M059J (cell line): ENCODE measurements at places on chromosomes 1 and 21.

DNA sequence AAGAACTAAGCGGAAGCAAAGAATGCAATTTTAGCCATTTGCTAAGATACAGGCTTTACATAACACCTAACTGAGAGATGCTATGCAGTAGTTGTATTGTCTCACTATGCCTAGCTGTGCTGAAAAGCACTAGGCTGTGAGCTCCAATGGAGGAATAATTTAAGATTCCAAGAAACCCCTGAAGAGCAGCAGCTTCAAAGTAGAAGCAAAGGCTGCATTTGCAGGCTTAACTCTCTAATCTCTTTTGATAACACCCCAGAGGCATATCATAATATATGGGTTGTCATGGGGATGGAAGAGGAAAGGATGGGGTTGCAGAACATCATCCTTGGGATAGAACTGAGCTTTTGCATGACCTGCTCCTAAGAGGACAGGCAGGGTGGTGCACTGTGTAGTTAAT, 102.0 kb downstream of the ERG start:
- DNase-seq: no peak

- DNase-seq: no peak
Observed at GRCh38 chr1:106049595-106049994, 1006.9 kb upstream of the PRMT6 start.

GRCh38 chr1:154973344-154974101, 958 bp upstream of the CKS1B start:
- peak; percentile 100 for DNase-seq

DNA sequence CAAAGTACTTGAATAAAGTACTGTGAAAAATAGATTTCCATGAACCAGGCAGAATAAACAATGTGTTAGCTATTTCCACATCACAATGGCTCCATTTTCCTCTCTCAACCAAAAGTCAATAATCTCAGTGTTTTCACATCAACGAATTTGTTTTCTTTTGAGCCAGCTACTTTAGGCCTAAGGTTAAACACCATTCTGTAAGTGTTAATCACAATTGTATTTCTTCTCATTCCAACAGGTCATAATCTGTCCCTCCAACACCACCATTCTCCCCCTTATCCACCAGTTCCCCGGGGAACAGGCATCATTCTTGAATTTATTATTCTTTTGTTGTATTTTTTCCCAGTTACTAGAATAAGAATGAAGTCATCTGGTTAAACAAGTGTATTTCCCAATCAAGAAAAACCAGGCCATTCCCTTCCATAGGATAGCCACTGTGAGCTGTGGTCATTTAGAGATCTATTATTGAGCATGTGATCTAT, 66.2 kb upstream of the PALMD start:
- DNase-seq: no peak

DNA sequence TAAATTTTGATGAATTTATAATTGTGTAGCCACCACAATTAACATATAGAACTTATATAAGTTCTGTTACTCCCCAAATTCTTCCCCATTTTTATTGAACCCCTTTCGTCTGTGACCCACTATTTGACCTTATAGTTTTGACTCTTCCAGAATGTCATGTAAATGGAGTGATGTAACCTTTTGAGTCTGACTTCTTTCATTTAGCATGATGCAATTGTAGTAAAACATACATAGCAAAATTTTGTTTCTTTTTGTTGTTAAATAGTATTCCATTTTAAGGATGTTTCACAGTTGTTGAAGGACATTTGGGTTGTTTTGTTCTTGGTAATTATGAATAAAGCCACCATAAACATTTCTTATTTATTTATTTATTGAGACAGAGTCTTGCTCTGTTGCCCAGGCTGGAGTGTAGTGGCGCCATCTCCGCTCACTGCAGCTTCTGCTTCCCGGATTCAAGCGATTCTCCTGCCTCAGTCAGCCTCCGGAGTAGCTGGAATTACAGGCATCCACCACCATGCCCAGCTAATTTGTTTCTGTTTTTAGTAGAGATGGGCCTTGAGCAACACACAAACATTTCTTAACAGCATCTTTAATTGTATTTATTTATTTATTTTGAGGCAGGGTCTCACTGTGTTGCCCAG, 33.6 kb downstream of the RPRD2 start:
- DNase-seq: no peak

DNA sequence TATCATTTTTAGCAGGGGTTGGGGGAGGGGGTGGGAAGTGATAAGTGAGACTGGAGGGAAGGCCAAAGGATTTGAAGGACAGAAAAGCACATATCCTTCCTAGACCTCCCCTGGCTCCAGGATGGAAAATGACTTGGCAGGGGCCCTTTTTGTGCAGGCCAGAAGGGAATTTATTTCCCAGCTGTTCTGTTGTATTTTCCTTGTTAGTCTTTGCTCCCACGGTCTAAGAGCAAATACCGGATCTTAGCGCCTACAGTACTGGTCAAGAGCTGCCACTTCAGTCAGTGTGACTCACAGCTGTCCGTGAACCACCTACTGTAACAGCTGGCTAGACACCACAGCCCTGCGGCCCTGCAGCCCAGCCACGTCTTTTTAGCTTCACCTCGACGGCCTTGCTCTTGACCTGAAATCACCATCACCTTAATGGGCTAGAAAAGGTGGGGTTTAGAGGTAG, 51.0 kb upstream of the ERRFI1 start:
- peak; percentile 98 for DNase-seq

- DNase-seq: no peak
Observed at GRCh38 chr1:116513956-116514355, 56.9 kb downstream of the CD58 start.

GRCh38 chr1:208203127-208203847, 40.9 kb downstream of the PLXNA2 start:
- peak; percentile 90 for DNase-seq

DNA sequence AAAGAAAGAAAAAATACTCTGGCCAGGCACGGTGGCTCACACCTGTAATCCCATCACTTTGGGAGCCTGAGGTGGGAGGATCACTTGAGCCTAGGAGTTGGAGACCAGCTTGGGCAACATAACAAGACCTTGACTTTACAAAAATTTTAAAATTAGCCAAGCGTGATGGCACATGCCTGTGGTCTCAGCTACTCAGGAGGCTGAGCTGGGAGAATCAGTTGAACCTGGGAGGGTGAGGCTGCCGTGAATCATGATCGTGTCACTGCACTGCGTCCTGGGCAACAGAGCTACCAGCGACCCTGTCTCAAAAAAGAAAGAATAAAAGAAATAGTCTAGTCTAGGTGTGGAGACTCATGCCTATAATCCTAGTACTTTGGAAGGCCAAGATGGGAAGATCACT, 22.3 kb downstream of the RRP1B start:
- peak; percentile 59 for DNase-seq

GRCh38 chr1:41436281-41437010, 48.0 kb downstream of the EDN2 start:
- peak; percentile 45 for DNase-seq

DNA sequence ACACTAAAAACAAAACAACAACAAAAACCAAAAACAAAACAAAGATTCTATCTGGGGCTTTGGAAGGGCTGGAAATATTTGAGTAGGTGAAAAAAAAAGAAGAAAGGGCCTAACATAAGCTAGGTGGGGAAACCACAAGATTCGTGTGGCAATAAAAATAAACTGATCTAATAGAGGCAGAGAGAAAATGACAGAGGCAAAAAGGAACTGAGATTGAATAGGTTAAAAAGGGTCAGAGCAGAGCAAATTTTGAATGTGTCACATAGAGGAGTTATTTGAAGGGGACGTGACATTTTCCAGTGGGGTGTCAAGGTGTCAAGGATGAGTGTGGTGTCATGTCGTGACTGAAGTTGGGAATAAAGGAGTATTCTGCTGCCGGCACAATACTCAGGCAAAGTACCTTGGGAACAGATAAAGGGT, 65.2 kb upstream of the RALGPS2 start:
- DNase-seq: no peak

DNA sequence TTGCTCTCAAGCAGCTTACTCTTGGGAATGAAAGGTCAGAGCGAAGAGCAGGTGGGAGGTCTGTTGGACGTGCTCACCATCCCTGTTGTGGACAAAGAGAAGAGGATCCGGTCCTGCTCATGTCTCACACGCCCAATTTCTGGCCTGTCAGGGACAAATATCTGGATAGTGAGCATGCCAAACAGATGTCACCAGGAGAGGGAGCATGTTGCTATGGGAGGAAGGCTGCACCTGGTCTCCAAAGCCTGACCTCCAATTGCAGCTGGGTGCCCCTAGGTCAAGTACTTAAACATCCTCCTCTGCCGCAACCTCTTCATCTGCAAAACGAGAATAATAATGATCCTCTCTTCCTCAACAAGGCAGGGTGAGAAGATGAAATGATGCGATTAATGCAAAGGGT, 53.4 kb downstream of the DMRTA2 start:
- DNase-seq: peak; percentile 9

DNA sequence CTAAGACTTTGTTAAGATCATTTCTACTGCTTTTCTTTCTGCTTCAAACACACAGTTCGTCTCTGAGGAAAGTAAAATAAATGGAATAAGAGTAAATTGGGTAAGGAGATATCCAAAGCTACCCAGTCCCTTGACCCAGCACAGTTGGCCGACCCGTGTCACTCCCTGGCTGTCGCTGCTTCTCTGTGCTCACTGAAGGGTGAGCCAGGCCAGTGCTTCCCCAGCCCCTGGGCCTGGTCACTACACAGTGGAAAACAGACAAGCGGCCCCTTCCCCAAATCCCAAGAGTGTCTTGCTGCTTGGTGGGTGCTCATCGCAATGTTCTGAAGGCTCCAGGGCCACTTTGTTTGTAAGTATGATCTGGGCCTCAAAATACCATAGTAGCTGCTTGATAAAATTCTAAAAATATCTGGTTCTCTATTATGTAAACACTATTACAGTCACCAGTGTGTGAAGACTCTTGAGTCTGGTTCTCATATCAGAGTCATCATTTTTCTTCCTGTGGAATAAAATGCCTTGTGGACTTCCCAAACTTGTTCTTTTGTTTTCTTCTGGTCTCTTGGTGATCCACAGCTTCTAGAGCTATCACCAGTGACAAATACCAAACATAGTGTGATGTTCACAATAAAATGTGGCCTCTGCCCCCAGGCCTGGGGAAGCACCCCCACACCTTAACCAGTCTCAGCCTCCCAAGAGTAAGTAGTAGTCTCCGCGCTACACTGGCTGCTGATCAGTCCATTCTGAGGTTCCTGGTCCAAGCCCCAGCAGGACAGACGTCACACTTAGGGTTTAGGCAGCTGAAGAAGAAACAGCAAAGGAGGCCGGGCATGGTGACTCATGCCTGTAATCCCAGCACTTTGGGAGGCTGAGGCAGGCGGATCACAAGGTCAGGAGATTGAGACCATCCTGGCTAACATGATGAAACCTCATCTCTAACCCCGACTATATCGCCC, 106.2 kb downstream of the DHRS3 start:
- DNase-seq: peak; percentile 30

DNA sequence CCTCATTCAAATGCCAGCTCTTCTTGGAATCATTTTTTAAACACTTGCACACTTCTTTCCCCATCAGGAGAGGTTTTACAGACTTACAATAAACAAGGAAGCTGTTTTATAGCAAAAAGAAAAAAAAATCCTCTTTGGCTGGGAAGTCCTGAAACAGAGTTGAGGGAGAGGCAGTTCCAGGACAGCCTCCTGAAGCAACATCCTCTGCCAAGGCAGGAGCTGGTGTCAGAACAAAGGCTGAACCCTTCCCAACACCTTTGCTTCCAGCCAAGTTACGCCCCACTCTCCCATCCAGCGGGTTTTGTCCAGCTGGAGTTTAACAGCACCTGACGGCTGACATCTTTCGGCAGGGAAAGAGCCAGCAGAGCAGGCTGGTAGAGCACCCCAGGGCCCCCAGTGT, 287.8 kb downstream of the RRAGC start:
- DNase-seq: no peak

DNA sequence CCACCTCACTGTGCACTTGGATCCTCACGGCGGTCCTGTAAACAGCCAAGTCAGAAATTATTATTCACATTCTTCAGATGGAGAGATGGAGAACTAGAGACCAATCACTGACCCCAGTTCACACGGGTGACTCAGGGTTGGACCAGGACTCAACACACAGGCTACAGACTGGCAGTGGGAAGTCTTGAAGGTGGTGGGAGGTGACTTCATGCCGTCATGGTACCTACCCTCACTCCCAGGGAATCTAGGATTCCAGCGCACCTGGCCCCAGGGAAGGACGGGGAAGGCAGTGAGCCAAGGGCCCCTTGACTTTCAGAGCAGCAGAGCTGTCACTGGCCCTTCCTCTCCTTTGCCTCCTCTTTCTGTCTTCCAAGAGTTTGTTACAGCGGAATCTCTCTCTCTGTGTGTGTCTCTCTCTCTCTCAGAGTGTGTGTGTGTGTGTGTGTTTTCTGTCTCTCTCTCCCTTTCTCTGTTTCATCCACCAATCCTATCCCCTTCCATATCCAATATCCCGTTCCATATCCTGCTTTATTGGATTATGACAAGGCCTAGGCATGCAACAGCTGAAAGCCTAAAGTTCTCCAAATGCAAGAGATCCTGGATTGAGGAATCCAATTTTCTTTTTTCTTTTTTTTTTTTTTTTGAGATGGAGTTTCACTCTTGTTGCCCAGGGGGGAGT, 11.7 kb downstream of the OPTC start:
- DNase-seq: peak; percentile 52

DNA sequence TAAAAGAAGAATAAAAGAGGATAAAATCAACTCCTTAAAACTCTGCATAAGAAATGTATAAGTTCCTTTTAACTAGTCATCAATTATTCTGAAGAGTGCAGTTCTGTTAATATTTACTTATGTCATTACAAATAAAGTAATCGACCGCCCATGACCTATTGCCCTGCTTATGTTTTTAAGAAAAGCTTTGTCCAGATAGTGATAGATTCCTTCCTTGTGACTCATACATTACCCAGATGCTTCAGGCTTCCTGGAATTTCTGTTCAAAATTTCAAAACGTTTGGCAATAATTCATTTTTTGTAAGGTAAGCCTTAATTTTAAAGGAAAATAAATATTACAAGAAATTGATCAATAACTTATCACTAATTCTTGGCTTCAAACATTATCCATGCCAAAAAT, 918.2 kb upstream of the ADGRL2 start:
- peak; percentile 0 for DNase-seq

- no peak for DNase-seq
Observed at GRCh38 chr21:33063907-33064622, 5.9 kb upstream of the OLIG1 start.

GRCh38 chr1:100543640-100544039, 5.7 kb downstream of the GPR88 start:
- peak; percentile 20 for DNase-seq

GRCh38 chr1:208219098-208219658, 25.0 kb downstream of the PLXNA2 start:
- no peak for DNase-seq

GRCh38 chr1:207831517-207832327, 79.2 kb downstream of the CD34 start:
- DNase-seq: peak; percentile 41

DNA sequence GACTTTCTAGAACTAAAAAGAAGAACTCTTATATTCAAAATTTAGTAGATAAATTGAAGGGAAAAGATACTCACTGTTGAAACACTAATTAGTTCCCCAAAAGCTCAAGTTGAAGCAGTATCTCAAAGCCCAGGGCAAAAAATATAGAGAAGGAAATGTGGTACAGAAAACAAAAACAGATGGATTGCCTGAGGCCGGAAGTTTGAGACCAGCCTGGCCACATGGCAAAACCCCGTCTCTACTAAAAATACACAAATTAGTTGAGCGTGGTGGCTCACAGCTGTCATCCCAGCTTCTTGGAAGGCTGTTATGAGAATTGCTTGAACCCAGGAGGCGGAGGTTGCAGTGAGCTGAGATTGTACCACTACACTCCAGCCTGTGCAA, 36.0 kb downstream of the FAM177B start:
- DNase-seq: peak; percentile 25
